MG63 (cell line): ENCODE measurements at places on chromosomes 4 and X. TPM values are rescaled to one million over a fixed set of nuclear protein-coding genes. Genes with fewer than 3 reads are reported as not detected.

DNAAF6 gene
- not detected in 2 replicates for total RNA-seq

DNA sequence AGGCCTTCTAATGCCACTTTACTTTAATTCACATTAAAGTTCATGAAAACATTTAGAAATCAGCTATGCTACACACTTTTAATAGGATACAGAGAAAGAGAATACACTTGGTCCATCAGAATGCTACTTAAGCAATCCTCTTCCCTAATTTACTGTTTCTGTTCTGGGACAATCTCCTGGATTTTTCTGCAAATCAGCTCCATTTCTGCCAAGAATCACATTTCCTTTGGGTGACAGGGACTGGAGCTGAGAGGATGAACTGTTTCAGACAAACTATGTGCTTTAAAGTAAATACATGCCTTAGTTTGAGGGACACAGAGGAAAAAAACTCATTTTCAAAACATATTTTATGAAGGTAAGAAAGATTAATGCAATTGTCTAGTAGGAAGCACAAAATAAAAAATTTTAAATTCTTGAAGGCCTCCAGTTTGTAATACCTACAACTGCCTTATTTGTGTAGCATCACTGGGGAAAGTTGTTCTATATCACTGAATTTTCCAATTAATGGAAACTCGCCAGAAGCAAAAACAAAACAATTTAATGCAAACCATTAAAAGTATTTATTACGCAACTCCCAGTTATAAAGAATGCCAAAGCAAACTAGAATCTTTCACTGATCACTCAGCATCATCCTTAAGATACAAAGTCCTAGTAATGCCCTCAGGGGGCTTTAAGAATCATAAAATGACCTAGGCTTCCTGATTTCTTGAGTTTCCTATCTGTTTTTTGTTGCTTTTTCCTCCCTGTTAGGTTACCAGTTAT lies 36.3 kb downstream of the BCLAF3 start:
- DNase-seq = no peak

- no peak for DNase-seq
Measured at GRCh38 chr4:82848706-82849105, 42.2 kb downstream of the SEC31A start.

PAGE2 gene
- total RNA-seq = not detected in 2 replicates

FBXL5 gene
- 26.2 and 35.0 TPM in 2 replicates for total RNA-seq

DNA sequence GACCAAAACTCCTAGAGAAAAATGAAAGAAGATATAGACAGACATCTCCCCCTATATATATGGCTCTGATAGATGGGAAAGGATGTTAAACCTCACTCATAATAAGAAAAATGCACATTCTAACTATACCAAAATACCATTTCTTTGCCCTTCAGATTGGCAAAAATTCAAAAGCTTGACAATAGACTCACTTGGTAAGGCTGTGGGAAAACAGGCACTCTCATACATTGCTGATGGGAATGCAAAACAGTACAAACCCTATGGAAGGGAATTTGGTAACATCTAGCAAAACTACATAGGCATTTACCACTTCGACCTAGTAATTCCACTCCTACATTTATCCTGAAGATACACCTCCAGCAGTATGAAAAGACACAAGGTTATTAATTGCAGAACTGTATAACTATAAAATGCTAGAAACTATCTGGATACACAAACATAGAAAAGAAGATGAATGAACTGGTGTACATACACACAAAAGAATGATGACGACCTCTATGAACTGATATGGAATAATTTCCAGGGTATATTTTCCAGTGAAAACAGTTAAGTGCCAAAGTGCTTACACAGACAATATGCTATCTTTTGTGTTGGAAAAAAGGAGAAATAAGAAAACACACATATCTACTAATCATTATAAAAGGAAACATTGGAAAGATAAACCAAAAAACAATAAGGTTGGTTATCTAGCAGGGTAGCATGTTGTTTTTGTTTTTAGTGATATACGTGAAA lies 48.5 kb downstream of the WDFY3 start:
- no peak for DNase-seq

DNA sequence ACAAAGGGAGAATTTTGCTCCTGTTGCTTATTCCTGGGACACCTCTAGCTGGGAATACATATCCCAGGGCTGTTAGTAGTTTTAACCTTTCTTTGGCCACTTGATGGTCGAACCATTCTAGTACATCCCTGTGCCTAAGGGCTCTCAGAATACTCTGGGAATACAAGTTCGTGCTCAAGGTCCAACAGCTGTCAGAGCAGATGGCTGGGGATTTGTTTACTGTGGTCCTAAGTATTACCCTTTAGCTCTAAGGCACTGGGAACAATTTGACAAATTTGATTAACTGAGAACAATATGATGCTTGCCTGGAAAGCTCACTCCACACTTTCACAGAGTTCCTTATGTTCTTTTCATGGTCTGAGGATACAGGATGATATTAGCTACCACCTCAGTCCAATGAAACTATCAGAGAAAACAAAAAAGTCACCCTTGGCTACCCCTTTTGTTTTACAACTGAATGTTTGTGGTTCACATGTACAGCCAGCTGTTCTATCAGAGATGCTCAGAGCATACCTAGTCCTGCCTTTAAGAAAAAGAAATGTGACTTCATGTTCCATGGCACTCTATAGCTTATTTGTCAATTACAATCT lies 47.4 kb upstream of the PHOX2B start:
- no peak for DNase-seq

DNA sequence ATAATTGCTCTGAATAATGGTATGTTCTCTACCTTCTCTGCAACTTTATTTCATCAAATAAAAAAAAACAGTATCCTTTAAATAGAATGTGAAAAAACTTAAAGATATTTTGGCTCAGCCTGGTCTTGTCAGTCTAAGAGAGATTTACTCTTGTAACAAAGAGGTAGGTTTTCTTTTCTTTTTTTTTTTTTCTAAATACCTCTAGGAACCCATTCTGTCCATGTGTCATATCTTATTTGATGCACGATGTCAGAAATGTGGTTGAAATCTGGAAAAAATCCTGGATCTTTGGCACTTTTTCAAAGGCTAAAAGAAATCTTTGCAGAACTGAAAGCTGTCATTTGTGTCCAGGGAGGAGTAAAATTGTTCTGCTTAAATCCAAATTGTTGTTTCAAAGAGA lies 17.3 kb upstream of the FGF5 start:
- no peak for DNase-seq

HADH gene
- 24.3 and 30.8 TPM in 2 replicates for total RNA-seq

GRCh38 chr4:98939438-98939837 lies 10.5 kb upstream of the EIF4E start:
- DNase-seq = no peak

TMPRSS11A gene
- total RNA-seq = not detected in 2 replicates

DNA sequence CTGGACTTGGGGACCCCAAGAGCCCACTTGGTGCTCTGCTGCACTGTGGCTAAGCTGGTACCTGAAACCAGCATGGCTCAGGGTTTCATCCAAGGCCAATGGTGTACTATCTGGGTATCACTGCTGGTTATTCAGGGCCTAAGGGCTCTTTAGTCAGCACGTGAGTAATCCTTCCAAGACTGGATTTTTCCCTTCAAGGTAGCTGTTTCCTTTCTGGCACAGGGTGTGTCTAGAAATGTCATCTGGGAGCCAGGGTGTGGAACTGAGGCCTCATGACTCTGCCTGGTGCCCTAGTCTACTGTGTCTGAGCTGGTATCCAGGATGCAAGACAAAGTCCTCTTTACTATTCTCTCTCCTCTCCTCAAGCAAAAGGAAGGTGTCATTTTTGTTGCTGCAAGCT lies 99.0 kb upstream of the QRFPR start:
- no peak for DNase-seq

DNA sequence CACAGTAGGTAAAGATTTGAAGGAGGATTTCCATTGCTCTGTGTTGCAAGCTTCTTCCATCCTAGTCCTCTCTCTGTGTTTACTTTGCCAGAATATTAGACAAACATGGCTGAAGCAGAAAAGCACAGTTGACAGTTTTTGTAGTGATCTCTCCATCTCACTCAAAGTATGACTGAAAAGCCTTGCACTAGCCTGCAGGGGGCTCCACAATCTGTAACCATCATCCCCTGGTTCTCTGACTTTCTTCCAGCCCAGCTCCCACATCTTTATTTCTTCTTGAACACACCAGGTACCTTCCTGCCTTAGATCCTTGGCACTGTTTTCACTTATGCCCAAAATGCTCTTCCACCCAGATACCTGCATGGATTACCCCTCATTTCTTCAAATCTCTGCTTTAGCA lies 34.1 kb upstream of the HHIP start:
- DNase-seq = no peak

- no peak for DNase-seq
Measured at GRCh38 chr4:5084911-5085475, 33.7 kb downstream of the STK32B start.

- DNase-seq = no peak
Measured at GRCh38 chr4:169220447-169220846, 50.3 kb downstream of the SH3RF1 start.

GRCh38 chrX:132961511-132961910 lies 3.1 kb upstream of the HS6ST2 start:
- no peak for DNase-seq

CAPN6 gene
- not detected in 2 replicates for total RNA-seq

DNA sequence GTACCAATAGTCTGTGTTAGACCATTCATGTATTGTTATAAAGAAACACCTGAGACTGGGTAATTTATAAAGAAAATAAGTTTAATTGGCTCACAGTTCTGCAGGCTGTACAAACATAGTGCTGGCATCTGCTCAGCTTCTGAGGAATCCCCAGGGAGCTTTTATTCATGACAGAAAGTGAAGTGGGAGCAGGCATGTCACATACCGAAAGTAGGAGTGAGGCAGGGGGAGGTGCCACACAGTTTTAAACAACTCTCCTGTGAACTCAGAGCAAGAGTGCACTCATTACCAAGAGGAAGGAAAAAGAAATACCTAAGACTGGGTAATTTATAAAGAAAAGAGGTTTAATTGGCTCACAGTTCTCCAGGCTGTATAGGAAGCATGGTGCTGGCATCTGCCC lies 591.2 kb downstream of the PPP4R3C start:
- no peak for DNase-seq

DNA sequence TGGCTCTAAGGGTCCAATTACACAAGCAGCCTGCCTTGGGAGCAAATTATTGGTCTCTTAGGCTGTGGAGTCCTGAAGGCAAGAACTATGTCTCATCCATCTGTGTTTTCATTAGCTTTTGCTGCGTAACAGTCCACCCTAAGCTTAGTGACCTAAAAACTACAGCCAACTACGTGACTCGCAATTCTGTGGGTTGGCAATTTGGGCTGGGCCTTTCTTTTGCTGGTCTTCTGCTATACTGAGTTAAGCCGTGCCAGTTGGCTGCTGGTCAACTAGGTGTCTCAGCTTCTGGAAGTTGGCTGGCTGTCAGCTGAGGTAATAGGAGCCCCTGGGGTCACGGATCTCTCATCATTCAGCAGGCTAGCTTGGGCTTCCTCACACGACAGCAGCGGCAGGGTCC lies 205.6 kb upstream of the S100G start:
- peak; percentile 76 for DNase-seq

PGAM4 gene
- total RNA-seq = not detected in 2 replicates

TLL1 gene
- total RNA-seq = not detected in 2 replicates

- DNase-seq = no peak
Measured at GRCh38 chr4:46852800-46853199, 56.2 kb downstream of the COX7B2 start.

NOX1 gene
- not detected in 2 replicates for total RNA-seq
